CD8-positive, alpha-beta memory T cell (primary cell): ENCODE measurements at places on chromosomes 3 and 15. TPM values are rescaled to one million over a fixed set of nuclear protein-coding genes. Genes with fewer than 3 reads are reported as not detected.

Gene GCNT3
- not detected for total RNA-seq

Gene RAD51
- total RNA-seq, result 54.3 TPM

Gene SLC7A14
- total RNA-seq, result not detected

Gene TRPM1
- not detected for total RNA-seq

Gene ARRDC4
- total RNA-seq, result 0.51 TPM

Gene TMEM108
- total RNA-seq, result not detected
